ENCODE measurements at places on chromosomes 4 and X.

DNA sequence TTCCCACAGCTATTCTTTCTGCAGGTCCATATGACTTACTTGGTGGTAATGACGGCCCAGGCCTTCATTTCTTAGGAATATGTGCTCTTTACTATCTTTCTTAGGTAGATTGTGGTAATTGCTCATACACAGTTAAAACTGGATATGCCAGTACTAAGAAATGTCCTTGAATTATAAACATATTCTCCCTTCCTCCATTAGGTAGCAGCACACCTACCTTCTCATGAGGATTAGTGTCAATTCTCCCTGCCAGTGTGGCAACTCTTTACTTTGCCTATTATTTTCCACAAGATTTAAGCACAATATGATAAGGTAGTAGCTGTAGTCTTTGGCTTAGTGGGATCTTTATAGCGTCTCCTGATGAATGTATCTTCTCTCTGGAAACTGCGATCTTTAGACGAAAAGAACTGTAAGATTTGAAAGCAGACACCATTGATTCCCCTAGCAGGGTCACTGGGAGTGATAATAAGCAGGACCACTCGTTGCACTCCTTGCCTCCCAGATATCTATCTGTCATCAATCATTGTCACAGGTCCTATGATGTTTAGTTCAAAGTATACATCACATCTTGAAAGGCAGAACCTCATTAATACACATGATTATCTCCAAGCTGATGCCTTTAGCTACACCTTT lies 1240.7 kb downstream of the C4orf33 start:
- DNase-seq, result no peak

- no peak for DNase-seq
Observed at GRCh38 chr4:27717431-27717755, 856.8 kb downstream of the STIM2 start.

- no peak for DNase-seq
Observed at GRCh38 chr4:12697970-12698369, 786.2 kb downstream of the RAB28 start.

GRCh38 chr4:111871802-111872201 lies 273.5 kb upstream of the FAM241A start:
- DNase-seq, result no peak

DNA sequence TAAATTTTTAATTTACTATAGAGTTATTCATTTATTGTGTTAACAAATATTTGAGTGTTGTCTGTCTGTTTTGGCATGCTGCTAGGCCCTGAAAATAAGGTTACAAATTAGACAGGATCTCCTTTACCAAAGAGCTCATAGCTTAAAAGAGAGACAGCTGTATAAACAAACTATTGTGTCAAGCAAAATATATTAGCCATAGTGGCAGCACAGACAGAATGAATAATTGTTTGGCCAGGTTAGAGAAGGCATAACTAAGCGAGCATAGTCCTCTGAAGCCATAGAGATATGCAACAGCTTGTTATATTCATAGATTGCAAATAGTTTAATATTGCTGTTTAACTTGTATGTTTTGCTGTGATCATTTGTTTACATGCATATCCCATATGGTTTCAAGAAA lies 66.7 kb upstream of the NDUFC1 start:
- DNase-seq, result no peak

- DNase-seq, result no peak
Observed at GRCh38 chr4:69977582-69977981, 12.1 kb upstream of the CSN2 start.

- DNase-seq, result no peak
Observed at GRCh38 chrX:54494989-54495813, 833 bp downstream of the FGD1 start.

DNA sequence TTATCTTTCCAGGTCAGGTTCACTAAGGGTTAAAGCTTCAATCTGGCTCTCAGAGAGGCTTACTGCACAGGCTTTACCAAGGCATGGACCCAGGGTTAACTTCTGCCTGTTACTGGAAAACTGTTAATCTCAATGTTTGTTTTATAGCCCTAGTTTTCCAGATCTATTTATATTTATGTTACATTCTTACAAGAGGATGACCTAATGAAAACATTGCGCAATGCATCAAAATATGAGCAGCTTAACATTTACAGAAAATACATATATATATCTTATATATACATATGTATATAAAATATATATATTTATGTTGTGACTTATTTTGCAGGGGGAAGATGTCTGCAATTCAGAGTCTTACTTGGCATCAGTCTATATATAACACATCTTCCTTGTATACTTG lies 112.3 kb downstream of the PCDH19 start:
- no peak for DNase-seq

- DNase-seq, result no peak
Observed at GRCh38 chr4:124846306-124846705, 133.8 kb upstream of the ANKRD50 start.

DNA sequence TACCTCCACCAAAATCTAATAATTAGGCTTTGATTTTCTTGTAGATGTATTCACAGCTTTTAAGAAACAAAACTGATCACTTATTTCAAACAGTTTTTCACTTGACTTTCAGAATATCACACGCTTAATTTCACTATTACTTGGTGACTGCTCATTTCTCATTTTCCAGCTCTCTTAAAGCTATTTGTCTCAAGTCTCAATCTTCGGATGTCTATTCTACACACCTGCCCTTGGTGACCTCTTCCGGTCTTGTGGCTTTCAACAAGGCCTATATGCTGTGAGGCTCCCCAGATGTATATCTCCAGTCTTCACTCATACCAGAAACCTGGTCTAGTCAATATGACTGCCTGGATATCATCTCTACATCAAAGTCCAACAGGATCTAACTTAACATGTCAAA lies 34.9 kb upstream of the ANXA10 start:
- DNase-seq, result no peak

- no peak for DNase-seq
Observed at GRCh38 chr4:75345423-75345822, 168.8 kb downstream of the RCHY1 start.

GRCh38 chrX:70774223-70774622 lies 134.3 kb downstream of the TEX11 start:
- no peak for DNase-seq

- no peak for DNase-seq
Observed at GRCh38 chrX:10797466-10797865, 177.1 kb upstream of the MID1 start.

DNA sequence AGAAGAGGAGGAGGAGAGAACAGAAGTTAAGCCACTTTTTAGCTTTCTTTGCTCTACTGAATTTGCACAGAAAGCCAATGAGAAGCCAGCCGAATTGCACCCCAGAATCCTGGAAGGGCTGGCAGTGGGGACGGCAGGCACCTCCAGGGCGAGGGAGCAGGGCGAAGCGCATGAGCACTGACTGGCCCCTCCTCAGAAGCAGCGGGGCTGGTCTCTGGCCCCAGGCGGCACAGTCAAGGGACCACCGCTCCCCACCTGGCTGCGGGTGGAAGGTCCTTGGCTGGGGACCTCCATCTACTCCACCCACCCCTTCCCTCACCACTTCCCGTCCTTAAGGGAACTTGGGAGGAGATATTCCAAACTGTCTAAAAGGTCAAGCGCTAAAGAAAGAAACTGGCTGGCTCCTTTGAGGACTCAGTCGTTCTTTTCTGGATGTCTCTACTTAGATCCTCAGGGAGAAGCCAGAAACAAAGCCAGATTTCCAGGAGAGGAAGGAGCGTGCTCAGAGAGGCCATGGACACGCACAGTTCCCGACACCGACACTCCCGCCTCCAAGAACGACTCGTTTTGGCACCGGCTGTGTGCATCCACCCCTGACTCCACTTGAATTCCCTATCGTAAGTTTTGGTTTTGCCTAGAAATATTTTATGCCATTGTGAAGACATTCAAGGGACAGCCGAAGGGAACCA lies 59.5 kb upstream of the CRMP1 start:
- no peak for DNase-seq

- DNase-seq, result no peak
Observed at GRCh38 chr4:155807021-155807420, 48.2 kb downstream of the GUCY1B1 start.

DNA sequence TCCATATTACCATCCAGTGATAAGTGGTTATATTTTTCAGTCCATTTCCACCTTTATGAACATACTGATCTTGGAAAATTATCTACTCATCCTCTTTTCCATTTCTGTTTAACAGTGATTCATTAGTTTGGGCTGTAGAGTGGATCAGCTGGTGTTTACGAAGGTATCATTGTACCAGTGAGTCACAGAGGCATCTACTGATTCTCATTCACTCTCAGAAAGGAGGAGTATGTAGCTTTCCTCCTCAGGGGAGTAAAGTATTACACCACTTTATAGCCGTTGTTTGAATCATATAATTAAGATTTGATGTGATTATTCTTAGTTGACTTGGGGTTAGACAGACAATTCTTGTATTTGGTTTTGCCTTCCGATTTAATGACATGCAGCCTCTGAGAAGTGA lies 74.7 kb downstream of the GALNT7 start:
- no peak for DNase-seq

DNA sequence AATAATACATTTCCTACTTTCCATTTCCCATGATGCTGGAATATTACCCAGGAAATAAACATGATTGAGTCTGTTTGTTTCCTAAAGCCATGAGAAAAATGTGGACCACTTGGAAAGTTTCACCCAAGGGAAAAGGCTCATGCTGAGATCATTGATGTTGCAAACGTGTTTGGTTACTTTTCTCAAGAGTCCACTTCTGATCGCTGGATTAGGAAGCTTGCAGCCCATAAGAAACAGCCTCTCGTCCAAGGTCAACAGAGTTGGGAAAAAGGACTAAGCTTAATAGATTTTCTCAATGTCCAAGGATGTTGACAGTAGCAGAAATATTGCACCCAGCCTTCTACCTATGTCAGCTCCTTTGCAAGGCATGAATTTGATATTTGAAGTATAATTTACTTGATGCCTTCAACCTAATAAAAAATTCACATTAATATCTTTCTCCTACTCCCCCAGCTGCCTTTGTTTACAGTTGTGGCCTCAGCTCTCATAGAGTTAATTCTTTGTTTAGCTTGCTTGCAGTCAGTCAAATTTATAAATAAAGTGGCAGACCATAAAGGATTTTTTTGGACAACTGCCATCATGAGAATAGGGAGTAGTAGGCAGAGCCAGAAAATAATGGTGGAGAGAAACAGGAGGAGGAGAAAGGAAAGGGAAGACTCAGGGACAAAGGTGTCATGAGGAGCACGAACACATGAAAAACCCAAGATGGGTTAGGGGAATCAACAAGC lies 65.6 kb upstream of the BLTP1 start:
- no peak for DNase-seq

DNA sequence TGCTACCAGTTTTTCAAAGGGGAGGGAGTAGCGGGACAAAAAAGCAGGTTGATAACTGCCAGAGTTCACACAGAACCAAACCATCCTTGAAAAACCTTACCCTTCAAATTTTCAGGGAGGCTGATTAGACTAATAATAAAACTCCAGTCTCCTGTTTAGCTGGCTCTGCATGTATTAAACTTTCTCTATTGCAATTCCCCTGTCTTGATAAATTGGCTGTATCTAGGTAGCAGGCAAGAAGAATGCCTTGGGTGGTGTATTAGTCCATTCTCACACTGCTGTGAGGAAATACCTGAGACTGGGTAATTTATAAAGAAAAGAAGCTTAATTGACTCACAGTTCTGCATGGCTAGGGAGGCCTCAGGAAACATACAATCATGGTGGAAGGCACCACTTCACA lies 18.1 kb upstream of the PLP1 start:
- no peak for DNase-seq

GRCh38 chr4:172109466-172109865 lies 296.3 kb downstream of the GALNTL6 start:
- DNase-seq, result no peak

GRCh38 chr4:97819294-97819693 lies 324.0 kb downstream of the STPG2 start:
- DNase-seq, result no peak

GRCh38 chrX:121958886-121959285 lies 911.5 kb downstream of the GLUD2 start:
- no peak for DNase-seq

GRCh38 chr4:140945106-140945505 lies 188.2 kb downstream of the RNF150 start:
- no peak for DNase-seq

- no peak for DNase-seq
Observed at GRCh38 chrX:150715184-150715583, 22.0 kb downstream of the MTMR1 start.

DNA sequence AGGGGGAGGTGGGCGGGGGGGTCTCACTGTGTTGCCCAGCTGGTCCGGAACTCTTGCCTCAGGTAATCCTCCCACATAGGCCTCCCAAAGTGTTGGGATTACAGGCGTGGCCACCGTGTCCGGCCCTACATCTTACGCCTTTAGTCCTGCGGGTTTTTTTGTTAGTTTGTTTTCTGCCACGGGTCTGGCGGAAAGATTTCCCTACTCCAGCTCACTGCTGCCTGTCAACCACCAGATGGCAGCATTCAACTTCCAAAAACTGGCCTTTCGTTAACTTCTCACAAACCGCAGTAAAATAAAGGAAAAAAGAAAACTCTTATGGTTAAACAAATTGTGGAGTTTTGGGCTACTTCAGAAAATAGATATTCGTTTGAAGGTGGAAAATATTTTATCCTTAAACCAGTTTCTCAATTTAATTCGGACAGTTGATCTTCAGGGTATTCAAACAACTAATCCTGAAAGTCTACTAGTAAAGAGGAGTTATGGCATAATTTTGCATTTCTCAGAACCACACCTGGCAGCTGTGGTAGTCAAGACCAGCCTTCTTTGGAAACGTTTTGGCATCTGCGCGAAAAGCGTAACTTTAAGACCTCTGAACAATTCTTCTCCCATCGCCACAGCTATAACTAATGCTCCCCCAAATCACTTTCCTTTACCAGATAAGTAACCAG lies 41.1 kb downstream of the LUZP4 start:
- DNase-seq, result no peak

DNA sequence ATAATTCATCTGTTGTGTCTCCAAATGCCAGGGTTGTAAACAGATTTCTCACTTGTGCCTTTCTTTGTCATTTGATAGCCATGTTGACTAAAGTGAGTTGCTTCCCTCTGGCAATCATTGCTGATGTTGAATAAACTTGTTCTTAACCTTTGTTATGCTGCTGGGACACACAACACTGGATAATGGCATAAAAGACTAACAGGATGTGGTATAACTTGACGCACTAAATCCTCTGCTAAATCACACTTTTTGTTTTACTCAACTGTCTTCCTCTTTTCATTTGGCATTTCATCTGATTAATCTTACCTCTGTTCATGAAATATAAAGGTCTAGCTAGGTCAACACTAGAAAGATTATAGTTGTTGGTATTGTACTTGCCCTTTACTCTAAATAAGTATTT lies 17.6 kb upstream of the CXCL5 start:
- no peak for DNase-seq

DNA sequence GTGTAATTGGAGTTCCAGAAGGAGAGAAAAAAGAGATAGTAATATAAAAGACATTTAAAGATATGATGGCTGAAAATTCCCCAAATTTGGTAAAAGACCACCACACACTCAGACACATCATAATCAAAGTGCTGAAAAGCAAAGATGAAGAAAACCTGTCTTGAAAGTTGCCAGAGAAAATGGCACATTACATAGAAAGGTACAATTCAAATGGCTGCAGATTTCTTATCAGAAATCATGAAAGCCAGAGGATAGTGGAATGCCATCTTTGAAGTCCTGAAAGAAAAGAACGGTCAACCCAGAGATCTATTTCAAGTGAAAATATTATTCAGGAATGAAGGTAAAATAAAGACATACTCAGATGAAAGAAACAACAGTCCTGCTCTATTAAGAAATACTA lies 29.3 kb upstream of the PAGE4 start:
- no peak for DNase-seq

GRCh38 chrX:16136080-16136479 lies 12.7 kb downstream of the GRPR start:
- DNase-seq, result no peak

All from activated T-helper 1 cell treated with Interleukin-2 at 50 U/mL for 16 hours (primary cell).